ENCODE measurements at places on chromosomes 5 and 9.

DNA sequence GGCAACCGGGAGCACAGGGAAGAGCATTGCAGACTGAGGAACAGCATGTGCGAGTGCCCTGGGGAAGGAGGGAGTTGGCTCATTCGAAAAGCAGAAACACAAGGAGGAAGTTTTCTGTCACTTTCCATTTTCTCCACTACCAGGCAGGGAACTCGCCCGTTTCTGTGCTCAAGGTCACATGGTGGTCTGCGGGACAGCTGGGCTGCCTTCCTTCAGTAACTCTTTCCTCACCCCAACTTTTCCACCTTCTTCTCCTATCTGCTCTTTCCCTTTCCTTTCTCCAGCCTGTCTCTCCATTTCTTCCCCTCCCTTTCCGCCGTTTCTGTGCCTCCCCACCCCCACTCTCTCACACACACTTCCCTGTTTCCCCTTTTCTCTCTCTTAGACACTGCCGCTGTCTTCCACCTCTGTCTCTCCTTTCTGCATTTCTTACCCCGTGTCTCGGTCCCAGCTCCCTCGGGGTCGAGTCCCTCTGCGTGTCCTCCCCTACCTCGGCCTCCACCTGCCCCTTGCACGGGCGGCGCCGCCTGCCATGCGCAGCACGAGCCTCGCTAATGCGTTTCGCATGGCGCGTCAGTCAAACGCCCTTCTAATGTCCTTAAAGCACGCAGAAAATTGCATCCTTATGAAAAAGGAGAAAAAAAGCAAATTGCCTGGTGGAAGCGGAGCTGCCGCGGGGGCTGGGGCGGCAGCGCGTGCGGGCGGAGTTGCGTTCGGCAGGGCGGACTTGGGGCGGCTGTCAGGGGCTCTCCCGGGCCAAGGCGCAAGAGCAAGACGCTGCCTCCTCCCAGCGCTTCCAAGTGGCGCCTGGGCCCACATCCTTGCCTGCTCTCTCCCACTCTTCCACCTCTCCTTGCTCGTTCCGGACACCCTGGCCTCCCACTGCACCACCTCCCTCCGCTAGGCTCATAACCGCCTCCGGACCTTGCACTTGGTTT is 9.5 kb downstream of the BARX1 start:
- no peak for DNase-seq

GRCh38 chr5:43601454-43602260 is 1.3 kb upstream of the NNT start:
- DNase-seq = no peak

GRCh38 chr5:7828269-7828668 is 22.7 kb downstream of the CFAP90 start:
- no peak for DNase-seq

DNA sequence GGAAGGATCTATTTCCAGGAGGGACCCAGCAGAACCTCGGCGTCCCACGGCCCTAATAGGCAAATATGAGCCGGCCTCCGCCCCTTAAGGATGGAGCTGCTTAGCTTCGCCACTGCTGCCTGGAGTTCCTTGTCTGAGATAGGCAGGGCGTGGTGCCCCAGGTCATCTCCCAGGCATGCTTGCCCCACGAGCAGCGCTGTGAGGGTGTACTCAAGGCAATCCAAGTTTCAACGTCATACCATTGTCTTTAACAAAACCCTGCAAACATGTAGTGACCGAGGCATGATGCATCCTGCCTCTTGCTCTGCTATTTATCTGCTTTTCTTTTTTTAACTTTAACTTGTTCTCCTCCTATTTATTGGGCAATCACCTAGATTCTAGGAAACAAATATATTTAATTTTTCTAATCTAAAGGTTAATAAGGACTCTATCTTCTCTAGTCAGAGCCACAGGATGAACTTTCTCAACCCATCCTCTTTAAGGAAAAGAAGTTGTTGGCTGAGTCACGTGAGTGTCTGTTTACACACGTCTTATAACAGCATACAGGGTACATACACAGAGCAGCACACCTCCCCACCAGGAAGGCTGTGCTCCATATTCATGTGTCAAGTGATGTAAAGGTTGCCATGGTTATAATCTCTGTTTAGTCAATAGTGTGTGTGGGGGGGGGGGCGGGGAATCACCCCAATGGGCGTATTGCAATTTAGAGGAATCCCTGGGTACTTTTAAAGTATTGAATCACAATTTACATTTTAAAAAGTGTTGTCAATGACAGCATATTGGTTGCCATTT is 27.3 kb upstream of the ZSWIM6 start:
- DNase-seq = no peak

DNA sequence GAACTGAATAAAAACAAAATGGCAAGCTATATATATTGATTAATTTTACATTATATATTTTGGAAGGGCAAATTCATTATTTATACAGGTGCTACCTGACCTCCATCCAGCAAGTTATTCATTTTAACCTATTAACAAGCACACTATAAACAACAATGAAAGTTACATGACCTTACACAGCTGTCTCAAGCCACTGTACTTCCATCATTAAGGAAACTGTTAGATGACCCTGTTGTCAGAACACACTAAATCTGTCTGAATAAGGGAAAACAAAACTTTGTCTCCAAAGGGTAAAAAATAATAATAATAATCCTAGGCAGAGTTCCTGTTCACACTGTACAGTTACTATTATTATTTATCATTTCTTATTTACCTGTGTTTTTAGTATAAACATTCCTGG is 44.0 kb downstream of the NFIB start:
- no peak for DNase-seq

Data from NK-92 treated with Interleukin-12 subunit alpha and Interleukin-12 subunit beta, amount 100 ng/mL, for 24 hours (cell line).